ENCODE measurements at places on chromosomes 1 and 21.

GRCh38 chr1:78224246-78224785 lies 178.6 kb downstream of the GIPC2 start:
- no peaks in the 10 kb centered on the region for H3K4me1 ChIP-seq
- no peak for DNase-seq

DNA sequence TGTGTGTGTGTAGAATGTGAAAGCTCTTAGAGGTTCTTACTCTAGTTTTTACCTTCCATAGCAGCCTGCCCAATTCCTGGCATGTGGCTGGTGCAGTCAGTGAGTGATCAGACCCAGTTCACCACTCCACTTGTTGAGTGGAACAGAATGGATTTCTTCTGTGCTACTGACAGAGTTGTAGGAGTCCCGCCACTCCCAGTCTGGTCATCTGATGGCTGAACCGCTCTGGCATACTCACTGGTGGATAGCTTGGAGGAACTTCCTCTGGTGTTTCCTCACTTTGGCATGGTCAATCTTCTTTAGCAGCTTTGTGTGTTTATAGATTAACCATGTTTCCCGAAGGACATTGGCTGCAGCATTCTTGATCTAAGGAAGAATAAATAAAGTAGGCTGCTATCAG lies 106.7 kb upstream of the ADAR start:
- H3K27me3 ChIP-seq = no peaks in the 10 kb centered on the region
- no peak overlapping the region for H3K4me3 ChIP-seq
- H3K36me3 ChIP-seq = peaks cover 17% of the 10 kb centered on the region
- DNase-seq = peak; percentile 39
- no peak overlapping the region for H3K27ac ChIP-seq
- H3K4me1 ChIP-seq = no peaks in the 10 kb centered on the region

- DNase-seq = peak; percentile 86
- no peaks in the 10 kb centered on the region for H3K27me3 ChIP-seq
These were observed 262.9 kb upstream of the PROX1 start for GRCh38 chr1:213724640-213725536.

DNA sequence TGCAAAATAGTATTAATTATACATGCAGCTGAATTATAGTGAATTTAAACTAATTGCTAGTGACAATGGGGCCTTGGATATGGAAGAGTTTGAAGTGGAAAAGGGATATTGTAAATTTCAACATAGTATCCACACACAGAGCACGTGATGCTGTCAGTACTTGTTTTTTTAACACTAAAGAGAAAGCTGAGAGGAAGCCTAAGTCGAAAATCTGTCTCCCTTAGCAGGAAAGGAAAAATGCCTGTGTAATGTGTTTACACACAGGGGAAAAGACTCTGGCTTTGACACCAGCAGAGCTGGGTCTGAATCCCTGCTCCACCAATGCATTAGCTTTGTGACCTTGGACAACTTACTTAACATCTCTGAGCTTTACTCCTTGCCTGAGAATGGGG lies 42.6 kb downstream of the PCSK9 start:
- H3K4me1 ChIP-seq = no peaks in the 10 kb centered on the region
- H3K27me3 ChIP-seq = no peaks in the 10 kb centered on the region
- peaks cover 93% of the 10 kb centered on the region for H3K36me3 ChIP-seq
- H3K27ac ChIP-seq = no peak overlapping the region
- DNase-seq = no peak
- no peak overlapping the region for H3K4me3 ChIP-seq

DNA sequence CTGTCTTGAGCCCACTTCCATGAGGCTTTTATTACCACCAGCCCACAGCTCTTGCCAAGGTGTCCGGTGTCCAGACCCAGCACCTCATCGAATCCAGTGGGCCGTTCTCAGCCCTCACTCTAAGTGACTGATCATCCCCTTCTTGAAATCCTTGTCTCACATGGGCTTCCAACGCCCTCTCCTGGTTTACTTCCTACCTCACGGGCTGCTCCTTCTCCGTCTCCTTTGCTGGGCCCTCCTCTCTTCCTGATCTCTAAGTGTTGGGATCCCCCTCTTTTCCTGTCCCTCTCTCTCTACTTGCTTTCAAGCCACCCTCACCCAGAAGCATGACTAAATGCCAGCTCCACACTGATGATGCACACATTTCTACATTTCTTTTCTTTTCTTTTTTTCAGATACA lies 9.0 kb upstream of the RHBG start:
- no peaks in the 10 kb centered on the region for H3K4me1 ChIP-seq
- peak; percentile 33 for DNase-seq
- H3K27ac ChIP-seq = no peak overlapping the region
- peaks cover 4% of the 10 kb centered on the region for H3K27me3 ChIP-seq

GRCh38 chr1:205324781-205325180 lies 3.2 kb upstream of the NUAK2 start:
- H3K27ac ChIP-seq = no peak overlapping the region
- DNase-seq = no peak
- H3K4me3 ChIP-seq = no peak overlapping the region
- H3K27me3 ChIP-seq = peaks cover 13% of the 10 kb centered on the region
- no peaks in the 10 kb centered on the region for H3K36me3 ChIP-seq
- peaks cover 11% of the 10 kb centered on the region for H3K4me1 ChIP-seq

DNA sequence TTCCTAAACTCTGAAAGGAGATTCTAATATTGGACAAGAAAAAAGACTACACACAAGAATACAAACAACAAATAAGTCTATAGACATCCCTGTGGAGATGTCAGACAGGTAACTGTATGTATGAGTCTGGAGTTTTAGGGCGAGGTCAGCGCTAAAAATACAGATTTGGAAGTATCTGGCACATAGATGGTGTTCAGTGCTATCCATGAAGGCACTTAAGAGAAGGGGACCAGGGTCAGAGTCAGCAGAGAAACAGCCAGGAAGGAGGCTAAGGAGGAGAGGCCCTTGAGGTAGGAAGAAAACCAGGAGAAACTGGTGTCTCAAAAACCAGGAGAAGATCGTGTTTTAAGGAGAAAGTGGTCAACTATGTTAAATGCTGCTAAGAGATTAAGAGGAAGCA lies 18.1 kb downstream of the ZMPSTE24 start:
- H3K4me1 ChIP-seq = no peaks in the 10 kb centered on the region
- peaks cover 67% of the 10 kb centered on the region for H3K36me3 ChIP-seq
- DNase-seq = no peak
- H3K27ac ChIP-seq = no peak overlapping the region
- no peak overlapping the region for H3K4me3 ChIP-seq

DNA sequence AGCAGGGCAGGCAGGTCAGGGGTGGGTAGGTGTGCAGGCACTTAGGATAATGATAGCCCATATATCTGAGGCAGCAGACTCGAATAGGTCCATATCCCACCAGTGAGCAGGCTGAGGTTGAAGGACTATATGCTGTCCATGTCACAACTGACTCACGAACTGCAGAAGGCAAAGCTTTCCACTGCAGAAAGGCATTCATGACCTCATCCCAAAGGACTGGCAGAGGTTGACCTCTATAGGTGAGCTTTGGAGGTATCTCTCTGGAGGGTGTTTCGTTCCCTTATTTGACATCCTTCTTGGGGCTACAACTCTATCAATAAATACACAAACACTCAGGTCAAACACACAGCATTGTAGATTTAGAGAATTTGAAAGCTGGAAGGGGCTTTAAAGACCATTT lies 42.8 kb upstream of the MARK1 start:
- DNase-seq = no peak
- no peak overlapping the region for H3K27ac ChIP-seq
- H3K4me3 ChIP-seq = no peak overlapping the region
- H3K4me1 ChIP-seq = no peaks in the 10 kb centered on the region
- no peaks in the 10 kb centered on the region for H3K36me3 ChIP-seq
- H3K27me3 ChIP-seq = no peaks in the 10 kb centered on the region

GRCh38 chr1:232207073-232207866 lies 422.7 kb downstream of the SIPA1L2 start:
- H3K4me1 ChIP-seq = no peaks in the 10 kb centered on the region
- no peaks in the 10 kb centered on the region for H3K36me3 ChIP-seq
- H3K4me3 ChIP-seq = no peak overlapping the region

DNA sequence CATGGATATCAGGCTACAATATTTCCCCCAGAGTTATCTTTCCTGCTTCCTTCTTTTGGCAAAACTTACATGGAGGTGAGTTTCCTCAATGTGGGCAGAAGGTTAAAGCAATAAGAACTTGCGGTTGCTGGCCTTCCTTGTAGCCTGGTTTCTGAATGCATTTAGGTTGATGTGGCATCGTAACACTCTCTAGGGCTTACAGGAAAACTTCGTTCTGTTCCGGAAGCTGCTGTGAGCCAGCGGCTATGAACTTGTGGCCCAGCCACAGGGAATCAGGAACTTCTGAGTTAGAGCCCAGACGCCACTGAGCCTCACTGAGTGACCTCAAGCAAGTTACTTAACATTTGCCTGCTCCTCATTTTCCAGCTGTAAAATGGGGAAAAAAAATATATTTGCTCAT lies 623.4 kb upstream of the ADAMTS5 start:
- H3K4me1 ChIP-seq = peaks cover 8% of the 10 kb centered on the region
- H3K36me3 ChIP-seq = no peaks in the 10 kb centered on the region
- DNase-seq = no peak
- no peaks in the 10 kb centered on the region for H3K27me3 ChIP-seq

DNA sequence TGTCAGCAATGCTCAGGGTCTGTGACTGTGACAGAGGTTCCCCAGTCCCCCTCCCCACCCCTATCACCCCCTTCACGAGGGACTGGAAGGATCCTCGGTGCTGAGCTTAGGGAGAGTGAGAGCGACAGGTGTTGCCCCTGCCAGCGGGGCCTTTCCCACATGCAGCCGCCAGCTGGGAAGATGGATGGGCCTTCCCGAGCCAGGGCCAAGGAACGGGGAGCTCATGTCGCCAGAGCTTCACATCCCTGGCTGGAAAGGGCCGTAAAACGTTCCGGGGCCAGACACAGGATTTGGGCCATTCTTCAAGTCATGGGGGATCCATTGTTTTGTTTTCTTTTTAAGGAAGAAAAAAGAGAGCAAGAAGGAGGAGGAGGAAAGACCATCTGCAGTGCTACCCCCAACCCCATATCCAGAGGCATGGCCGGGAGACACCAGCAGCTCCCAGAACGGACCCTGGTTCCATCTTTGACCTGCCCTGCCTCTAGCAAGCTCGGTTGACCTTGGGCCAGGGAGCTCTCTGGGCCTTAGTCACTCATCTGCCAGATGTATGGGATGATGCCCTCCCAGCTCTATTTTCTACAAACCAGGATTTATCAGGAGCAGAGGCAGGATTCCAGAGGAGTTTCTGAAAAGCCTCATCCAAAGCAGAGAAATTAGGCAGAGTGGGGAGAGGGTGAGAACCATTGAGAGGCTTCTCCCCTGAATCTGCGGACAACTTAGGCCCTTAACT lies 54.1 kb downstream of the TAS1R2 start:
- no peaks in the 10 kb centered on the region for H3K27me3 ChIP-seq
- peak; percentile 95 for DNase-seq
- H3K4me3 ChIP-seq = no peak overlapping the region
- peaks cover 46% of the 10 kb centered on the region for H3K4me1 ChIP-seq
- H3K27ac ChIP-seq = peak overlapping the region; percentile 75

DNA sequence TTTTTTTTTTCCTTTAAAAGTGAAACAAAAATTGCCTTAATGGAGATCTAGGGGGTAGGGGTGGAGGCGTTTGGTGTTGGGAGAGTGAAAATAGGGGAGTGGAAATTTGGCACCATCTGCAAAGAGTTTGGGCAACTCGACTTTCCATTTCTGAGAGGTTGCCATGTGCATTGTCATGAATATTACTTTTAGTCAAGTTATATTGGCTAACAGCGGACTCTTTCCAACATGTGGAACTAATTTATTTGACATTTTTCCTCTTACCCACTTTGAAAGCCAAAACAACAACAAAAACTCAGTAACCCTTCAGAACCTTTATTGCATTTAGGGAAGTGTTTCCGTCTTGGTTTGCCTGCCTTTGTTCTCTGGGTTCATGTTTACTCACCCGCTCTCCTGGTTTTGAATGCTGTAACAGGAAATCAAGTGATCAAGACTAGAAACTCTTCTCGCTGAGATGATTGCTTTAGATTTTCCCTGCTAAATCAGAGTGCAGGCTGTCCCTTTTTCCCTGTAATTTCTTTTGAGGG lies 70.4 kb downstream of the CACHD1 start:
- H3K27me3 ChIP-seq = no peaks in the 10 kb centered on the region
- no peaks in the 10 kb centered on the region for H3K36me3 ChIP-seq
- peaks cover 3% of the 10 kb centered on the region for H3K4me1 ChIP-seq
- DNase-seq = no peak
- no peak overlapping the region for H3K4me3 ChIP-seq

DNA sequence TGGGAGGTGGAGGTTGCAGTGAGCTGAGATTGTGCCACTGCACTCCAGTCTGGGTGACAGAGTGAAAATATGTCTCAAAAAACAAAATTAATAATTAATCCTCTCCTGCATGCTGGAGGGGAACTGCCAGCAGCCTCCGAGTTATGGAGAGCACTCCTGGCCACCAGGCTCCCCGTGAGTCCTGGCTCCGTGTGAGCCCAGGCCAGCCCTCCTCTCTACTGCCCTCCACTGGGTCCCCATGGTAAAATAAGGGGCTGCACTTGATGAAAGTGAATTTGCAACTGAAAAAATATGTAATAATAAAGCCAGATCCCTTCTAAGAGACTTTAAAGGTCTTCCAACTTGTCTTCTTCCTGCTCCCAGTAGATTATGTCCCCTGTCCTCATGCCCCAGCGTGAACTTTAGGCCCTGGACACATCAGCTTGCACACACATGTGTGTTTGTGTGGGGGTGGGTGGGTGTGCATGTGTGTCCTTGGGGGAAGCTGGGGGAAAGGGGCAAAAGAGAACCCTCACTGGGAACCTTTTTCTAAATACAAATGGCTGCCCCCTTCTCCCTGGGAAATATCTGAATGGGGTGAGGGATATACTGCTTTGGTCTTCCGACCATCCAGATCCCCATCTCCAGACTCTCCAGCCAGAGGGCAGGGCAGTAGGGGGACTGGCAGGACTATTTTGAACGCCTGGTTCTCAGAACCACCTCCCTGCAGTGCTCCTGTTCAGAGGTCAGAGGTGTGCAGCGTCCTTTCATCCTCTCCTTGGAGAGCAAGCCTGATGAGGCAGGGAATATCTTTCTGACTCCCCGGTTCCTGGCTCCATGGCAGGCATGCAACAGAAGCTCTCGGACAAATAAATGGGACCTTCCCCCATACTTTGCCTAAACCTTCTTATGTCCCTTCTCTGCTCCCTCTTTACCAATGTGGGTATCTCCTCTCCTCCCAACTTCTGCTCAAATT lies 26.2 kb downstream of the NEK2 start:
- H3K36me3 ChIP-seq = no peaks in the 10 kb centered on the region
- no peak overlapping the region for H3K4me3 ChIP-seq
- no peak for DNase-seq

GRCh38 chr1:9687874-9688582 lies 36.5 kb downstream of the PIK3CD start:
- no peaks in the 10 kb centered on the region for H3K36me3 ChIP-seq
- H3K4me1 ChIP-seq = peaks cover 7% of the 10 kb centered on the region
- peak overlapping the region; percentile 84 for H3K27ac ChIP-seq
- peak; percentile 62 for DNase-seq

DNA sequence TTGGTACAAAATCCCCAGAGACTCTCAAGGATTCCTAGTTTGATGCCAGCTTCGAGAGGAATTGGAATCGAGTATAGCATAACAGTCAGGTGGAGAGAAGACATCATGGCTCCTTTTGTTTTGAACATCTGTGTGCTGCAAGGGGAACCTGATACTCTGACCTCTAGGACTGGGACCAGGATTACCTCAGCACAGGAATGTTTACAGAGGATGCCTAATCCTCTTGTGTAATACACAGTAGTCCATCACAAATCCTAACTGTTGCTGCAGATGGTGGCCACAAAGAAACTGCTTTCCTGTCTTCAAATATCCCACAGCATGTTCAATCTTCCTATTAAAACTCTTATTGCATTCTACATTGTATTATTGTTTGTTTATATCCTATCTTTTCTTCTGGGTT lies 111.8 kb upstream of the PRMT6 start:
- peaks cover 7% of the 10 kb centered on the region for H3K4me1 ChIP-seq
- no peaks in the 10 kb centered on the region for H3K27me3 ChIP-seq
- H3K27ac ChIP-seq = no peak overlapping the region
- H3K36me3 ChIP-seq = no peaks in the 10 kb centered on the region
- peak; percentile 71 for DNase-seq
